ENCODE measurements at places on chromosomes 12 and 14.

DNA sequence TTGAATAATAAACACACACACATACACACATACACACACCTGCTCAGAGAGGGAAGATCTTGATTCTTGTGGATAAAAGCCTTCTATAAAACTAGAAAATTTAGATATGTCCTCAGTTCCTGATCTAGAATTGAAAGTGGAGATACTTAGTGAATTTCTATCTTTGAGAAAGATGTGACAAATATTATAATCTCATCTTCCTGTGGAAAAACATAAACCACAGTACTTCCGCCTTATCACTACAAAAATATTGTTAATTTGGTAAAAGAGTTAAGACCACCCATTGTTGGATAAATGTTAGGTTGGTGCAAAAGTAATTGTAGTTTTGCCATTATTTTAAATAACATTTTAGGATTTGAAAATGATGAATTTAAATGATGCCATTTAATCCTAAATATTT, at the start of gene KLRK1:
TSS of gene KLRK1 (minus strand) at position 138 of the 400 bp plus-strand sequence. CDS start 1,231 bp downstream, outside the sequence.
- DNase-seq, result no peak

DNA sequence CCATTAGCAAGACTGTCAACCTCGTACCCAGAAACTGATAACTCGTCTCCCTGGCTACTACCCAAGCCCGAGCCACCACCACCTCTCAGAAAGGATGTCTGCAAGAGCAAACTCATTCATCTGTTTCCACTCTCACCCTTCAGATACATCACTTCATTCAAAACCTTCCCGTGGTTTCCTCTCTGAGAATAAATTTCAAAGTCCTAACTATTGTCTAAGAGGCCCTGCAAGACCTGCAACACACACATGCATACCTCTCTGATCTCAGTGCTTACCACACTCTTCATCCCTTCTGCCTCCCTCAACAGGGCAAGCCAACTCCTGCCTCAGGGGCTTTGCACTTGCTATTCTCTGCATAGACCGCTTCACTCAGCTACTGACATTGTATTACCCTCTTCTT, 40.6 kb downstream of the PPP1R13B start:
- DNase-seq, result no peak

- DNase-seq, result no peak
Measured at GRCh38 chr12:107378609-107379008, 285.3 kb upstream of the CRY1 start.

DNA sequence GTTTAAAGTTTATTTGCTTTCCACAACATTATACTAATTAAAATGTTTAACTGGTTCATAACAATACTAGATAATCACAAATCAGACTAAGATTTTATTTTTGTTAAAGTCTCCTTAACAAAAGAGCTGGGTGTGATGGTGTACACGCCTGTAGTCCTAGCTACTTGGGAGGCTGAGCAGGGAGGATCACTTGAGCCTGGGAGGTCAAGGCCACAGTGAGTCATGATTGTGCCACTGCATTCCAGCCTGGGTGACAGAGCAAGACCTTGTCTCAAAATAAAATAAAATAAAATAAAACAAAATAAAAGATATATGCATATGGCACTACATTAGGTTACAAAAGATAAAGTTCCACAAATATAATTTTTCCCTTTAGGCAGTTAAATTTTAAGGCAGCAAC, 5.6 kb downstream of the MIS18BP1 start:
- no peak for DNase-seq
